MM.1S (cell line): ENCODE measurements at places on chromosomes 2 and 18.

GRCh38 chr2:55365303-55365702, 54.4 kb downstream of the CCDC88A start:
- DNase-seq = no peak

GRCh38 chr18:9831036-9831722, 54.6 kb upstream of the TXNDC2 start:
- no peak for DNase-seq

DNA sequence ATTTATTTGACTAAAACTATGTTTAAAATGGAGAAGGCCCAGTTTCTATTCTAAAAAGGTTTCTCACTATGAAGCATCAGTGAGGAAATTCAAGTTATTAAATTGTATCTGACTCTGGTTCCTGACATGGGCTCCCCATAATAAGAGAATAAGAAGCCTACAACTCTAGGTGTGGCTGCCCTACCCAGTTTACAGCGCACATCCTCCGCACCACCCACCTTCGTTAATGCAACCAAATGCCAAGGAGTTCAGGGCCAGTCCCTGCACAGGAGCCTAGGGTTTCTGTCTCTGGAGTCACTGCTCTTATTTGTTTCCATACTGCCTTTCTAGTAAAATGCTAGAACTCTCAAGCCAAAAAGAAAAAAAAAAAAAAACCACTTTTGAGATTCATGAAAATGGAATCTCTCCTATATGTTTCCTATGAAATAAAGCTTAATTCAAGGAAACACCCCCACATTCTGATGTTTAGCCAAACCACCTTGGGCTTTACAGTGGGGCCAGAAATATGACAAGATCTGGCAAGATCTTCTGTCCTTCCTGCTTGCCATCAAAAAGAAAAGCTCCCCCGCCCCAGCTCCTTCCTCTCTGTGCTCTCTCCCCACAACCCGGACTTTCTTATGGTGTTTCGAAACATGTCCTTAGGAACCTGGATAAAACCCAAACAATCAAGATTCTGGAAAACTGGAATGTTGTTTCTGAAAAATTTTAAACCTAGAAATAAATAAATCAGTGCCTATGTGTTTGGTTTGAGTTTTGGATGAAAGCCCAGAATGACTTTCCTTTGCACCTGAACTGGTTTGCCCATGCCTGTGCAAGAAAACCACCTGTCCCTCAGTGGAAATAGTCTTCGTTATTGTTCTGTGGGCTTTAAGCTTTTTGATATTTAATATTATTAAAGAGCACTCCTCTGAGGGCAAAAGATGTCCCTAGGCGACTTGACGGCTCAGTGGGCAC, 136.7 kb downstream of the SP3 start:
- no peak for DNase-seq

DNA sequence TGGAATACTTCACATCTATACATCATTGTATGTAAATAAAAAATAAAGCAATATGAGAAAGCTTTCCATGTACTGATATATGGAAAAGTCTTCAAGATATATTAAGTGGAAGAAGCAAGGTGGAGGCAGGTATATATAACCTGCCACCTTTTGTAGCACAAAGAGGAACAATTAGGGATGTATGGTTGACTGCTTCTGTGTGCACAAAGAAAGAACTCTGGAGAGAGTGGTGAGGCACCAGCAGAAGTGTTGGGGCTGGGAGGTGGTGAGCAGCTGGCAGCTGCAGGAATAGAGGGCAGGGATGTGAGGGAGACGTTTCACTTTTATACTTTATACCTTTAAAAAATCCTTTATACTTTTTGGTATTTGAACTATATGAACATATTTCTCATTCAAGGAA, 26.1 kb downstream of the KIF5C start:
- DNase-seq = no peak

- no peak for DNase-seq
Measured at GRCh38 chr18:68447286-68447685, 267.6 kb downstream of the TMX3 start.

GRCh38 chr2:30565851-30566358, 118.9 kb downstream of the LCLAT1 start:
- no peak for DNase-seq

DNA sequence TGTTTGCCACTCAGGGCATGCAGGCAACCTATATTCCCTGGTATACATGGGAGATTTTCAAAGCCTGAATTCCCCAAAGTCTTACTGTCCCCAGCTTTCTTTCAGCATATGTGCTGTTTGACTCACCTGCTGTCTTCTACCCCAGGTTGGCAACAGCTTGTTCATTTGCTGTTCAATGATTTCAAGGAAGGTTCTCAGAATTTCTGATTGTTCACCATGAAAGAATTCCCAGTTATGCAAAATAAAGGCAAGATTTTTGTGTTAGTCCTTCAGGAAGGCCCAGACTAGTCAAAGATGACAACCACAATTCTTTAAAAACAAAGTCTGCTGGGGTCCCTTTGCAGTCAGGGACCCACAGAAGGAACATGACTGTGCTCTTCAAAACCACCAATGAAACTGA, 1057.8 kb upstream of the CDH2 start:
- no peak for DNase-seq

- no peak for DNase-seq
Measured at GRCh38 chr2:160279813-160280465, 79.9 kb upstream of the ITGB6 start.

- no peak for DNase-seq
Measured at GRCh38 chr2:227566012-227566411, 32.7 kb upstream of the SCYGR2 start.

DNA sequence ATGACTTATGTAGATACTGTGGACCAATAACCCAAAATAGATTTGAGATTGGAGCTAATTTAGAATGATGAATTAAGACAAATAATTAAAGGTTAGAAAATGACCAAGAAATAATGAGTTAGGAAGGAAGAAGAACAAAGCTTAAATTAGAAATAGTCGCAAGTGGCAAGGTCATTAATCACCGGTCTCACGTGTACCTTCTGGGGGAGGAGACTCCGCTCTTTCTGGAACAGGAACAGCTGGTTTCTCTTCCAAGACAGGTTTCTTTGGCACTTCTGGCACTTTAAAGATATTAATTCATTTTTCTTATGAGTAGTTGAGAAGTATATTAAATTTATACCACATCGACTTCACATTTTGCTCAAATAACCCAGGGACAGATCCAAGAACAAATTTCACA, 156.7 kb downstream of the TTN start:
- no peak for DNase-seq

- peak; percentile 59 for DNase-seq
Measured at GRCh38 chr18:5424903-5425664, 118.7 kb downstream of the EPB41L3 start.

GRCh38 chr2:191864628-191865374, 17.9 kb upstream of the CAVIN2 start:
- DNase-seq = no peak

DNA sequence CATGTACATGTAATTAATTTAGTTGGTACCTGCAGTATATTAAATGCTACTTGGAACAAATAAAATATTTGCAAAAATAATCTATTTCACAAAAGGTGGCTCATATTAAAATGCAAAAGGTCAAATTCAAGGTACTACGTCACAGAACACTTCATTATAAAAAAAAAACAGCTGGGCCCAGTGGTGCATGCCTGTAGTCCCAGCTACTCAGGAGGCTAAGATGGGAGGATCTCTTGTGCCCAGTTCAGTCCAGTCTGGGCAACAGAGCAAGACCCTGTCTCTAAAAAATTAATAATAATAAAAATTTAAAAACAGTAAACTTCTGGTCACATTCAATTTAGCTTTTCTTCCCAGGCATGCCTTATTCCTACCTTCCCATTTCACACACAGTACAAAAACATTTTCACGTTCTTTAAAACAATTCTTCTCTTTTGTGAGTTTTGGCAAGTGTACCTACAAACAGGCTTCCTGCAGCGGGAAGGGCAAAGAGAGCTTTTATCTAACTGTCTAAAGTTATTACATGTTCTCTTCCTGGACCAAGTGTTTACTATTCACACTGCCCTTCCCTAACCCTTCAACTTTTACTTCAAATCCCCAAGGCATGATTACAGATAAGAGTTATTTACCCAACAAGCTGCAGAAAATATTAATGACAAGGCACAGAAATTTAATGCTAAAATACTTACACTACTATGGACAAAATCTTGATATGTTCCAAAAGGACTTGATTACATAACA, 10.7 kb downstream of the BAZ2B start:
- no peak for DNase-seq

- DNase-seq = no peak
Measured at GRCh38 chr2:44553456-44553855, 191.7 kb downstream of the CAMKMT start.

GRCh38 chr2:238946318-238947242, 98.7 kb downstream of the TWIST2 start:
- DNase-seq = no peak

- DNase-seq = no peak
Measured at GRCh38 chr2:153133716-153134115, 344.8 kb downstream of the RPRM start.

DNA sequence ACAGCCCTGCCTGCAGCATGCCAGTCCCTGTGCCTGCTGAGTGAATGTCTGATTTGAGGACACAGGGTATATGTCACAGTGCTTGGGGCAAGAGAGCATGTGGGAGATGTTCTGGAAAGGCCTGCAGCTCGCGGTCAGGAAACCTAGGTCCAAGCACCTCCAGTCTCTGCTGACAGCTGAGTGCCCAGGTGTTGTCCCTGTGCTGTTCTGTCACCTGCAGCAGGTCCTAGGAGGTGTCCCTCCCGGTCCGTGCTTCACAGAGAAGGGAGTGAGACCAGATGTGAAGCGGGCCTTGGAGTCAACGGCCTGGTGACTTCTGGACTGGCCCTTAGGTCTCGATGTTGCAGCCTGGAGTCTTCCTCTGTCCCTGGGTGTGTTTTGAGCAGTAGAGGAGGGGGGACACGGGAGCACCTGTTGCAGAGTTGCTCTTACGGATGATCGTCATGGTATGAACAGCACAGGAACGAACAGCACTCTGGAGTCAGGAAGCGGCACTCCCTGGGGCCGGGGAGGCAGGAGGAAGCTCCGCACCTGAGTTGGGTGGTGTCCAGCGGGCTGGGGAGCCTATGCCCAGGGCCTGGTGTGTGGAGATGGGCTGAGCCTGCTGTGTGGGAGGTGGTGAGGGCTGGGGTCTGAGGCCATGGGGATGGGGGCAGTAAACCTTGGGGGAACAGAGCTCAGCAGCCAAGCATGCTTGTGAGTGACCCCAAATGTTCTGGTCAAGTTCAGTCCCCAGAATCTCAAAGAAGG, 21.6 kb upstream of the ARHGEF4 start:
- no peak for DNase-seq

- DNase-seq = peak; percentile 24
Measured at GRCh38 chr2:20423847-20424246, 23.0 kb upstream of the RHOB start.

DNA sequence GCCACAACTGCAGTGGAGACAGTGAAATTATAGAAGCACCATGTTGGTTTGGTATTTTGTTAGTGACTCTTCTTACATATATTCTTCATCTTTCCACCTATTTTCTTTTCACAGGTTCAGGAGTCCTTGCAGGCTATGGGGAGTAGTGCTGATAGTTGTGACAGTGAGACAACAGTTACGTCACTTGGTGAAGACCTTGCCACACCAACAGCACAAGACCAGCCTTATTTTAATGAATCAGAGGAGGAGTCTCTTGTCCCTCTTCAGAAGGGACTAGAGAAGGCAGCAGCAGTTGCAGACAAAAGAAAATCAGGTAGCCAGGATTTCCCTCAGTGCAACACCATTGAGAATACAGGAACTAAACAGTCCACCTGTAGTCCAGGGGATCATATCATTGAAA, 23.6 kb downstream of the ITPRID2 start:
- DNase-seq = no peak

DNA sequence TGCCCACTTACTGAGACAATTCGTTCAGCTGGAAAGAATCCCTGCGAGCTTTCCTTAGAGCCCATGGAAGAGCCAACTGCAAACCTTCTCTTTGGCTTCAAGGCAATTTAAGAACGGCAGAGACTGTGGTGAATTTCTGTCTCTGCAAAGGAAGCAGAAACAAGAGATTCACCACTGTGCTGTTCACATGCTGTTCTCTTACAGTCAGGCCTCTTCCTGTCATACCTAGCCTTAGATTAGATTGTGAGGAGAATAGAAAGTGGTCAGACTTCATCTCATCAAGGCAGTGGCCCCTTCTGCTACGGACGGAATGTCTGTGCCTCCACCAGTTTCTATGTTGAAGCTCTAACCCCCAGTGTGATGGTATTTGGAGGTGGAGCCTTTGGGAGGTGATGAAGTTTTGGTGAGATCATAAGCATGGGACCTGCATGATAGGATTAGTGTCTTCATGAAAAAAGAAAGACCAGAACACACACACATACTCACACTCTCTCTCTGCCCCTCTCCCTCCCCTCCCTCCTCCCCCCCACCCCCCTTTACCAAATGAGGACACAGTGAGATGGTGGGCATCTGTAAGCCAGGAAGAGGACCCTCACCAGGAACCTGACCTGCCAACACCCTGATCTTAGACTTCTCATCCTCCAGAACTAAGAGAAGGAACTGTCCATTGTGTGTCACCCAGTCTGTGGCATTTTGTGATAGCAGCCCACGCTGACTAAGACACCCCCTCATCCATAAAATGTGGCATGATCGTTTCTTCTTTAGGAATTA, 45.6 kb upstream of the NRP2 start:
- DNase-seq = no peak

DNA sequence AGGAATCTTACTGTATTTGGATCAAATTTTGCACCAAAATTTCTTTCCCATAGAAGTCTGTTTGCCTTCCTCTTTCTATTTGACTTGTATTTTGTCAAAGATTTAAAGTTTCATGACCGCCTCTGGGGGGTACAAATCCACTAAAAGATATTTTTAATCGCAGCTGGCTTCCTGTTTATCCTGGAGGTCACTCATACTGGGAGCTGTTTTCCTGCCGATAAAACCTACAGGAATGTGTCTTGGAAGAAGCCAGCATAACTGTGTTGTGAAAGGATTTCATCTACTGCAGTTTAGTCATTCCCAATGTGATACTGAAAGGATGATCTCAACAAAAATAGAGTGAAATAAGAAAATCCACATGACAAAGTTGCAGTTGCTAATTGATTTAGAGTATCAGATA, 184.0 kb downstream of the RIT2 start:
- DNase-seq = no peak

DNA sequence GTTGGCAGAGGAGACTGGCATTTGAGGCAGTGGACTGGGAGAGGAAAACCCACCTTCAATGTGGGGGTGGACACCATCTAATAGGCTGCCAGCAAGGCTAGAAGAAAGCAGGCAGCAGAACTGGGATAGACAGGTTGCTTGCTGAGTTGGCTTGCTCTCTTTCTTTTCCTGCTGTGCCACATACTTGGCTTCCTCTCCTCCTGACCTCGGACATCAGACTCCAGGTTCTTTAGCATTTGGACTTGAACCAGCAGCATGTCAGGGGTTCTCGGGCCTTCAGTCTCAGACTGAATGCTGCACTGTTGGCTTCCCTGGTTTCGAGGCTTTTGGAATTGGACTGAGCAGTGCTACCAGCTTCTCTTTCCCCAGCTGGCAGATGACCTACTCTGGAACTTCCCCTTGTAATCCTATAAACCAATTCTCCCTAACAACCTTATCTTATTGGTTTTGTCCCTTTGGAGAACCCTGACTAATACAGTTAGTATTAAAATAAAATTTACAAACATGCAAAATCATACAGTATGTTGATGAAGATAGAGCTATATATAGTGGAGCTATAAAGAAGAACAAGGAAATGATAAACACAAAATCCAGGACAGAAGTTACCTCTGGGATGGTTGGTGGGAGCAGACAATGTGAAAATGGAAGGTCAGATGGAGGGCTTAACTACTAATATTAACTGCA, 15.9 kb downstream of the DSEL start:
- DNase-seq = no peak

GRCh38 chr2:193373120-193373519, 1178.4 kb upstream of the TMEFF2 start:
- no peak for DNase-seq

- DNase-seq = no peak
Measured at GRCh38 chr2:9089831-9090230, 86.3 kb upstream of the MBOAT2 start.

- DNase-seq = no peak
Measured at GRCh38 chr2:170229744-170230143, 51.8 kb downstream of the MYO3B start.
